ENCODE measurements at places on chromosomes 6 and 20. TPM values are rescaled to one million over a fixed set of nuclear protein-coding genes. Genes with fewer than 3 reads are reported as not detected.

GRCh38 chr6:16632101-16632500 is 129.2 kb downstream of the ATXN1 start:
- H3K4me3 ChIP-seq = no peak overlapping the region
- no peak overlapping the region for H3K27ac ChIP-seq
- no peak for DNase-seq
- no peaks in the 10 kb centered on the region for H3K27me3 ChIP-seq
- peaks cover 13% of the 10 kb centered on the region for H3K4me1 ChIP-seq

GRCh38 chr6:166313255-166314070 is 5.3 kb upstream of the PRR18 start:
- H3K36me3 ChIP-seq = no peaks in the 10 kb centered on the region
- no peaks in the 10 kb centered on the region for H3K4me1 ChIP-seq
- no peaks in the 10 kb centered on the region for H3K27me3 ChIP-seq
- no peak overlapping the region for H3K4me3 ChIP-seq

ELOVL4 gene
- 0.53 TPM for total RNA-seq

DNA sequence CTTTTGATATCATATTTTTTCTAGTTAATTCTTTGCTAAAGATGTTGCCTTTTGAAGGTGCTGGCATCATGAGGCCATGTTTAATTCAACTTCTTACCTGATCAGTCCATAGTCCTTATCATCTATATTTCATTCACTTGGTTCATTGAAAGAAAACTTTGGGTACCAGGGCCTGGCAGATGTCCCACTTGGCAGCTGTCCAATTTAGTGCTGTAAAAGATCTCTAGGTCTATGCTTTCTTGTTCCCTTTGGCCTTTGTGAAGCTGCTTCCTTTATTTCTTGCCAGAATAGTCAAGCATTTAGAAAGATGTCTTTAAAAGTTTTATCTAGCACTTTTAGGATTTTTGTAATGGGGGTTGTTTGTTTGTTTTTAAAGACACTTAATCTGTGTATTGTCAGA is 61.7 kb upstream of the EYA4 start:
- no peak for DNase-seq
- no peaks in the 10 kb centered on the region for H3K4me1 ChIP-seq
- no peak overlapping the region for H3K27ac ChIP-seq
- no peaks in the 10 kb centered on the region for H3K36me3 ChIP-seq
- no peaks in the 10 kb centered on the region for H3K27me3 ChIP-seq
- no peak overlapping the region for H3K4me3 ChIP-seq

GRCh38 chr6:3759646-3760232 is 8.2 kb upstream of the PXDC1 start:
- no peaks in the 10 kb centered on the region for H3K27me3 ChIP-seq
- DNase-seq = no peak
- no peaks in the 10 kb centered on the region for H3K36me3 ChIP-seq
- H3K4me3 ChIP-seq = no peak overlapping the region
- no peaks in the 10 kb centered on the region for H3K4me1 ChIP-seq
- no peak overlapping the region for H3K27ac ChIP-seq

DNA sequence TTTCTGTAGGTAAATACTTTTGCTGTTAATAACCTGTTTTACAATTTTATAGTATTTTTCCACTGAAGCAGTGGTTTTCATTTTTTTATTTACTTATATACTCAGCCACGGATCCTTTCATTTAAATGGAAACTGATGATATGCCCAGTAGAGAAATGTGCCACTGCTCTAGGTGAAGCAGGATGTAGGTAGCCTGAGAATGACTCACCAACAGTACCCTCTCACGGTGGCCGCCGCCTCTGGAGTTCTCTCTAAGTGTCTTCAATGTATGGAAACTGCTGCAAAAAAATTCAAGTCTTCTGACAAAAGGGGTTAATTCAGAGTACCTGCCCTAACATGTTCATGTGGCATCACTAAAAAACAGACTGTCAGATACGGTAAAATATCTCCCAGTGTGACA is 6.4 kb downstream of the EYA4 start:
- H3K4me3 ChIP-seq = no peak overlapping the region
- H3K27ac ChIP-seq = no peak overlapping the region
- peaks cover 3% of the 10 kb centered on the region for H3K27me3 ChIP-seq
- DNase-seq = no peak
- H3K4me1 ChIP-seq = no peaks in the 10 kb centered on the region
- H3K36me3 ChIP-seq = no peaks in the 10 kb centered on the region

- DNase-seq = no peak
- H3K4me1 ChIP-seq = peaks cover 52% of the 10 kb centered on the region
- no peaks in the 10 kb centered on the region for H3K27me3 ChIP-seq
- H3K36me3 ChIP-seq = no peaks in the 10 kb centered on the region
Measured at GRCh38 chr6:15264902-15265761, 19.3 kb downstream of the JARID2 start.

DSP gene
- 0.02 TPM for total RNA-seq

- H3K27ac ChIP-seq = no peak overlapping the region
- H3K27me3 ChIP-seq = no peaks in the 10 kb centered on the region
- no peaks in the 10 kb centered on the region for H3K4me1 ChIP-seq
- no peaks in the 10 kb centered on the region for H3K36me3 ChIP-seq
- H3K4me3 ChIP-seq = no peak overlapping the region
Measured at GRCh38 chr6:111423960-111424846, 58.8 kb downstream of the REV3L start.

SIRPG gene
- 77.5 TPM for total RNA-seq

- H3K27me3 ChIP-seq = no peaks in the 10 kb centered on the region
- no peaks in the 10 kb centered on the region for H3K4me1 ChIP-seq
- H3K36me3 ChIP-seq = no peaks in the 10 kb centered on the region
- H3K27ac ChIP-seq = no peak overlapping the region
- DNase-seq = no peak
Measured at GRCh38 chr6:49692534-49692933, 20.8 kb downstream of the CRISP2 start.

- H3K4me1 ChIP-seq = no peaks in the 10 kb centered on the region
- no peak overlapping the region for H3K27ac ChIP-seq
- H3K4me3 ChIP-seq = no peak overlapping the region
- DNase-seq = no peak
Measured at GRCh38 chr6:116438590-116439448, 22.4 kb upstream of the CALHM6 start.

DNA sequence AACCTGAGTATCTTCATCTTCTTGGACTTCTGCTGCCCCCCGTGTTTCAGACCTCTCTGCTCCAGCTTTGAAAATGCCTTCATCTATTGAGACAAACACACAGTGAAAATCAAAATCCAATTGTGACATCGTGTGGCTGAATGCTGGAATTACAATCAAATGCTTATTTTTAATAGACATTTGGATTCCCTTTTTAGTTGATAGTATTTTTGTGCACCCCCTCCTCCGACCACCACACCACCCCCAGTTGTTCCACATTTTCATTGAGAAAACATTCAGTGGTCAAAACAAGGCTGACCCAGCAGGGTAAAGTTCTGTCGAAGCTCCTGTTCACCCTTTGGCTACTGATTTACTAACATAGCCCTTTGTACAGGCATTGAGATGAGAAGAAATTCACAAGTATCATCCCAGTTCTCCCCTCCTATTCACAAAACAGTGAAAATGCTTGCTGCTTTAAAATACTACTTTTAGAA is 79.0 kb downstream of the NRSN1 start:
- H3K4me3 ChIP-seq = no peak overlapping the region
- H3K27ac ChIP-seq = no peak overlapping the region
- no peaks in the 10 kb centered on the region for H3K27me3 ChIP-seq
- no peaks in the 10 kb centered on the region for H3K4me1 ChIP-seq
- H3K36me3 ChIP-seq = no peaks in the 10 kb centered on the region

DNA sequence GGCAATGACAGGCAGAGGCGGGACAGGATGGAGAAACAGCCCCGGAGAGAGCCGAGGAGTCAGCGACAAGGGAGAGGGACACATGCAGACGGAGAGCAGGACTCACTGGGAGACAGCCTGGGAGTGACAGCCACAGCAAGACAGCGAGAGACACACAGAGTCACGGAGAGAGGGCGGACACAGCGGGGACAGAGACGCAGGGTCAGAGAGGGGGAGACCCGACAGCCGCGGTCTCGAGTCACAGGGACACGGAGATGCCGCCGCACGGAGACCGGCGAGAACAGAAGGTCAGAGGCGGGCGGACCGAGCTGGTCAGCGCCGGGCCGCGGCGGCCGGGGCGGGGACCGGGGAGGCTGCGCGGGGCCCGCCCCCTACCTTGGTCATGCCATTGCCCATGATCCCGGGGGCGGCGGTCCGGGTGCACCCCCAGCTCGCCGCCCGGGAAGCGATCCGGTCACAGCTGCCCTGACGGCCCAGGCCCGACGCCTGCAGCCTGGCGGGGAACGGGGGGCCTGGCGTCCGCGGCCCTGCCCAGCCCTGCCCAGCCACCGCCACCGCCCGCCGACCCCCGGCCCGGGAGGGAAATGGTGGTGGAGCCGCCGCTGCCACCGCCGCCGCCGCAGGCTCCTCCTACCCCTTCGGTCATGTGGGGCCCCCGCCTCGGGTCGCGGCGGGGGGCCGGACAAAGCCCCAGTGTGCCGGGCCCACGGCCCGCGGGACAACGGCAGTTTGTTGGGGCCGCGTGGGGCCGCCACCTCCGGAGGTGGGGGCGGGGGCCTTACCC is at the start of the genes DUSP15 and TTLL9:
Gene DUSP15 (minus strand): TSS at position 586 of the 784 bp plus-strand sequence. CDS start 190 bp downstream, at position 396.
Gene TTLL9 (plus strand): TSS at position 693 of the 784 bp plus-strand sequence. CDS start 493 bp downstream, outside the sequence.
- H3K36me3 ChIP-seq = no peaks in the 10 kb centered on the region
- peak within 1 kb of the TSS; percentile 52 for H3K4me3 ChIP-seq
- H3K27ac ChIP-seq = no peak within 1 kb of the TSS
- H3K4me1 ChIP-seq = no peaks in the 10 kb centered on the region
- no peak for DNase-seq
- peaks cover 11% of the 10 kb centered on the region for H3K27me3 ChIP-seq

DNA sequence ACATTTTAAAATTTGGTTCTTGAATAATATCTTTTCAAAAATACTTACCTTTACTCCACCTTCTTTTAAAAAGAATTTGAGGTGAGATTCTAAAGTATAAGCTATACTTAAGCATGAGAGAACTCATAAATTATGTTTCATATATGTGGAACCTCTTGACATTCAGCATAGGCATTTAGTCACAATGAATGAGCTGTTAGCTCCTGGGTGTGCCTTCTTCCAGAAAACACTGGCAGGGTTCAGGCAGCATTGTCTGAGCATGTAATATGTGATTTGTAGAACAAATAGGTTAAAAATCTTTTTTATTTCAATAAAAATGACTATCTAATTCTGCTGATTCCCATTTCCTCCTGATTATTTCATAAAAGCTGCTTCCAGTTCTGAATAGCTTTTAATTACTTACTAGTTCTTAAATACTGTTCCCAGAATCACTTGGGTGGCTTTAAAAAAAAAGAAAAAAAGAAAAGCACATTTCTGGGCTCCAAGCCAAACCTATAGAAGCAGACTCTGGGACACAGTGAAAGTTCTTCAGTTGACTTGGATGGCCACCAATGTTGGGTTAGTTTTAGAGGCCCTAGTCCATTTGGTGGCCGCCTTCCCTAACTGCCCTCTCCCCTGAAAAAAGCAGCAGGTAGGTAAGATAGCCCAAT is 20.2 kb downstream of the RNF8 start:
- peaks cover 3% of the 10 kb centered on the region for H3K36me3 ChIP-seq
- H3K4me1 ChIP-seq = no peaks in the 10 kb centered on the region
- H3K4me3 ChIP-seq = no peak overlapping the region
- no peak overlapping the region for H3K27ac ChIP-seq
- DNase-seq = no peak

- no peaks in the 10 kb centered on the region for H3K36me3 ChIP-seq
- H3K4me3 ChIP-seq = no peak overlapping the region
- H3K27me3 ChIP-seq = no peaks in the 10 kb centered on the region
Measured at GRCh38 chr20:60013296-60014139, 55.3 kb downstream of the CDH26 start.

DNA sequence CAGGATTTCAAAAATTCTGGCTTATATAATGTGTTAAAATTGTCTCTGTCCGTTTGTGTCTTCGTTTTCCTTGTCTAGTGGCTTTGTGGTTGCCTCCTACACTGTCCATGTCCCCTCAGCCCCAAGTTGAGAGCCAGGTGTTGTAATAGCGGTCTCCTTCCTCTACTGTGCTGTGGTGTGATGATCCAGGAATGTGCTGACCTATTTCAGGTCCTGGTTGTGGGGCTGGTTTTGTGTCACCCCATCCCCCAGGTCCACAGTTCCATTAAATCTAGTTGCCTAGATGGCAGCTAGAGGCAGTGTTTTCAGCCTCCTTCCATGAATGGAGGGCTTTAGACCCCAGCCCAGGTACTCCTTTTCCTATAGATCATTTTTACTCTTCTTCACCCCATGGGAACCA is 128.7 kb downstream of the DNAH8 start:
- no peaks in the 10 kb centered on the region for H3K36me3 ChIP-seq
- DNase-seq = no peak
- no peaks in the 10 kb centered on the region for H3K27me3 ChIP-seq
- no peak overlapping the region for H3K4me3 ChIP-seq
- no peaks in the 10 kb centered on the region for H3K4me1 ChIP-seq

HTR1E gene
- not detected for total RNA-seq

GRCh38 chr20:478949-479429 is 16.7 kb upstream of the TBC1D20 start:
- no peaks in the 10 kb centered on the region for H3K27me3 ChIP-seq
- peaks cover 23% of the 10 kb centered on the region for H3K36me3 ChIP-seq
- H3K4me3 ChIP-seq = no peak overlapping the region
- DNase-seq = no peak

CYP21A2 gene
- total RNA-seq = 0.48 TPM

CCN6 gene
- not detected for total RNA-seq

DNA sequence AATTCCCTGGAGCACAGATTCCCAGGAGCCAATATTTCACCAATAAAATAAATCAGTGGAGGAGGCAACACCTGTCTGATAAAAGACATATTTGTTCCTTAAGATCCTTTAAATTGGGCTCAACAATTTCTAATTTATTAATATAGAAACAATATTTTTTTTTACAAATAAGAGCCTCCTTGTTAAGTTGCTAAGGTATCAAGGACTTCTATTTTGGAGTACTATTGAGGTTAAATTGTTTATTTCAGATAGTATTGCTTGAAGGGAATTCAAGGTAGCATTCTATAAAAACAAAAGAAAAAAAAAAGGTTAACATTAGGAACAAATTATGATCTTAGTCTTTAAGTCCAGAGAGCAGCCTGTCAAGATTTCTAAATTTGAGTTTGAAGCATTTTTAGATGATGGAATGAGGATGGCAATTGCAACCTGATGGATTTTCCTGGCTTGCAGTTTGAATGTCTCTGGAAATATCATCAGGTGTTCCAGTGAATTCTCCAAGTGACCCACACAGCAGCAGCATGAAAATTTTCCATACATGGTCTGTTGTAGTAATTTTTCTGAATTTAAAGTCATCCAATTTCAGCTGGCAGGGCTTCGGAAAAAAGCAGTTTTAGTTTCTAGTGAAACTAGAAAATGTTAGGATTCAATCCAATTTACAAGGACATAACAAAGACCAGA is 19.3 kb upstream of the NCR2 start:
- H3K4me1 ChIP-seq = peaks cover 9% of the 10 kb centered on the region
- no peaks in the 10 kb centered on the region for H3K27me3 ChIP-seq
- no peaks in the 10 kb centered on the region for H3K36me3 ChIP-seq
- H3K27ac ChIP-seq = no peak overlapping the region

- no peaks in the 10 kb centered on the region for H3K4me1 ChIP-seq
- H3K4me3 ChIP-seq = no peak overlapping the region
- H3K27me3 ChIP-seq = no peaks in the 10 kb centered on the region
- no peak overlapping the region for H3K27ac ChIP-seq
Measured at GRCh38 chr20:5540091-5540490, 210.1 kb upstream of the SHLD1 start.

BPIFA1 gene
- not detected for total RNA-seq

Measured in naive thymus-derived CD4-positive, alpha-beta T cell (primary cell).